ENCODE measurements at places on chromosomes 5 and 9. TPM values are rescaled to one million over a fixed set of nuclear protein-coding genes. Genes with fewer than 3 reads are reported as not detected.

DNA sequence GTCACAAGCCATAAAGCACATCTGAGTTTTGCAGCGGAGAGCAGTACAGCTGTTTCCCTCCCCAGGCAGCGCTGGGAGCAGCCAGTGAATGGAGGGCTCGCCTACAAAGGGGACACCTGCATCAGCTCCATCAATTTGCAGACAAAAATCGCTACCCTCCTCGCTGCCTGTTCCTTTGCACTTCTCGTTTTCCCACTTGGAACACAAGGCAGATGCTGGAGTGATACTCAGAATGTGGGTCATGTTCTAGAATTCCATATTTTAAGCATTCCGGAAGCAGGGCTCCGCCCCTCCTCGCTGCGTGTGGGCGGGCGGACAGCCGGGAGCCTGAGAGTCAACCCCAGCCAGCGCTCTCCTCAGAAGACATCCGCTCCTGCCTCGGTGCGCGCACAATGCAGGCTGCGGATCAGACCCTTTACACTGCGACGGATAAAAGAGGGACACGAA, 92.1 kb downstream of the LMNB1 start:
- peak; percentile 46 for DNase-seq

DNA sequence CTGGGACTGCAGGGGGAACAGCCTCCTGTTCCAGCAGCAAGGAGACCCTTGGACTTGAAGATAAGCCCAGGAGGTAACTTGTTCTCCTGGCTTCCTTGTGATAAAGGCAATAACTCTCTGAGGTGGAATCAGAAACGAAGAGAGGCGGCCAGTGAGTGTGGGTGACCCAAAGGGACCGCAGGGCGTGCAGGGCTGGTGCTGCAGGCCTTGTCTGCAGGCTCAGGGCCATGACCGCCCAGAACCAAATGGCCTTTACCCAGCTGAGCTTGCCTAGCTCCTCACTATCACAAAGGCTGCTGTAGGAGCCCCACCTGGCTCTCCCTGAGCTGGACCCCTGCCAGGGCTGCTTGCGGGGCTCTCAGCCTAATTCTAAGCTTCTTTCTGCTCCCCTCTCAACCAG, 72.5 kb downstream of the NDFIP1 start:
- no peak for DNase-seq

- DNase-seq: no peak
Observed at GRCh38 chr9:109108318-109108717, 11.4 kb downstream of the TMEM245 start.

- no peak for DNase-seq
Observed at GRCh38 chr9:135006911-135007570, 80.4 kb upstream of the OLFM1 start.

DNA sequence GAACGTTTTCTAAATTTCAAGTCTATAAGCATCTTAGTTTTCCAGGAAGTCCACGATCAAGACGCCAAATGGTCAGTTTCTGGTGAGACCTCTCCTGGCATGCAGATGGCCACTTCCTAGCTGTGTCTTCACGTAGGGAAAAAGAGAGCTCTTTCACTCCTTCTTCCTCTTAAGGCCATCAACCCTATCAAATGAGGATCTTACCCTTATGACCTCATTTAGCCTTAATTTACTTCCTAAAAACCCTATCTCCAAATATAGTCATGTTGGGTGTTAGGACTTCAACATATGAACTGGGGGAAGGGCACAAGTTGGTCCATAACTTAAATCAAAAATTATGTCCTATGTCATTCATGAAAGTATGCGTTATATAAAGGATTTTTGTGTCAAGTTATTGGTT, 229.5 kb downstream of the ARL15 start:
- no peak for DNase-seq

DNA sequence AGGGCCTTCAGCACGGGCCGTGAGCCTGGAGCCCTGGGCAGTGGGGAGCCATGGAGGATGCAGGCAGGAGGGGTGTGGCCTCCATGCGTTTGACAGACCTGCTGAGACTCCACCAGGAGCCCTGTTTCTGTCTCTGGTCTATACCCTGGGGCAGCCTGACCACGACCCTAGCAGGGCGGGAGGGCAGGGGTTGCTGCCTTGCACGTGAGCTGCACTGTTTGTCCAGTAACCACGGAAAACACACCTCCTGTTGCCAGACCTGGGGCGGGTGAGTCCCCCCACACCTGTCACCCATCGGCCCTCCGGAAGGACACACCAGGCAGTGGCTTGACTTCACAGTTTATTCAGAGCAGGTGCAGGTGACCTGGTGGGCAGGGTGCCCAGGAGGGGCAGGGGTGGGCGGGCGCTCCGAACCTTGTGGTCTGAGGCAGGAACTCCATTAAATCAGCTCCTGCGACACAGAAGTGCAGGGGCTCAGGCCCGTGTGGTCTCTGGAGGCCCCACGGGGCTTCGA, 3.9 kb downstream of the LCN8 start:
- no peak for DNase-seq

- DNase-seq: no peak
Observed at GRCh38 chr5:27341342-27341741, 303.0 kb upstream of the CDH9 start.

DNA sequence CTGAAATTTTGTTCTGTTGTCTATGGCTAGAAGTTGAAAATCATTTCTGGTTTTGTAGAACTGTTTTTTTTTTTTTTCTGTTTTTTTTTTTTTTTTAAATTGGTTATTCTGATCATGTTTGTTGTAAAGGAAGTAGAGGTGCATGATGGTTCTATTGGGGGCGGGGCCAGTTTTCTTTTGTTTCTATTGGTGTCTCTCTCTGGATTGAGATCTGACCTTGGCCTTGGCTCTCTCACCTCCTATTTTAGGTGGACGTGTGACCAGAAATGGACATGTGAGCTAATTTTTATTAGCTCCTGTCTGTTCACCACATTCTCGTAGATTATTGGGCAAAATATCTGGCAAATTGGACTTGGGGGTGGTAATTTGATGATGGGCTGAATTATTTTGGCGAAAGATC, 3.2 kb downstream of the ZNF618 start:
- DNase-seq: no peak

- no peak for DNase-seq
Observed at GRCh38 chr9:91223000-91223399, 138.7 kb downstream of the AUH start.

GRCh38 chr5:78483809-78484521, 123.5 kb downstream of the SCAMP1 start:
- no peak for DNase-seq

- no peak for DNase-seq
Observed at GRCh38 chr5:160537940-160538339, 116.3 kb downstream of the PTTG1 start.

DNA sequence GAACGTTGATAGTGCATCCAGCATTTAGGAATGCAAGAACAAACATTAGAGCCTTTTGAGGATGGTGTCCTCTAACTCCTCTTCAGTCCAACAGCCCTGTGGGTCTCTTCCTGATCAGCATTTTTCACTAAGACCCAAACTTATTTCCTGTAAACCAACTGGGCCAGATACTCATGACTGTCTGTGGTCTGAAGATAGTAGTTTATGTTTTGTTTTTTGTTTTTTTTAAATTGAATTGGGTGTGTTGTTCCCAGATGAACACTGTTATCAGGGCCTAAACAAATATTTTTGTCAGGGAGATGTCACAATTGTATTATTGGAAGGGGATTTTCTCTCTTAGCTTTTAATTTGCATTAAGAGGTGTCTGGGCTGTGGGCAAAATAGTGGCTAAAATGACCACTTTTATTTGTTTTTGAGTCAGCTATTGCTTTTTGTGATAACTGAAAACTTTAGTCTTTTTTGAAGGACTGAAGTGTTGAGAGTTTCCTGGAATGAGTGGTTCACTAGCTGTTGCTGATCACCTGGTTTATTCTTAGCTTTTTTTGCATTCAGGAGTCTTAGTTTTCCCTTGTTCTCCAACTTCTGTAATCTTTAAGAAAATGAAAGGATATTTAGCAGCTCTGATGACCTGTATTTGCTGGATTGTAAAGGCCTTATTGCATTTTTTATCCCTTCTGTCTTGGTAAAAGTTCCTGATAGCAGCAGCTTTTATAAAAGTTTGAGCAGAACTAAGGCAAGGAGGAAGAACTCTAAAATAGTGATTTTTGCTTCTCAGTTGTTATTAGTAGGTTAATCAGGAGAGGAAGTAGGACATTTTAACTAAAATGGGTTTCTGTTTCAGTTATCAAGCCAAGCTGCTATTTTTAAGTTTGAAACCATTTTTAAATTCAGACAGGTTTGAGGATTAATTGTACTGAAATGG, 5.5 kb downstream of the MAN2A1 start:
- no peak for DNase-seq

- DNase-seq: no peak
Observed at GRCh38 chr5:3385991-3386519, 209.6 kb upstream of the IRX1 start.

GRCh38 chr5:67106626-67107342, 89.8 kb downstream of the CD180 start:
- no peak for DNase-seq

GRCh38 chr9:111678293-111678692, 16.9 kb downstream of the GNG10 start:
- DNase-seq: no peak

GRCh38 chr5:138789771-138790242, 36.6 kb downstream of the CTNNA1 start:
- DNase-seq: no peak

The PPWD1 gene
- total RNA-seq: 17.1 TPM

The COL15A1 gene
- 49.3 TPM for total RNA-seq

The CNTFR gene
- total RNA-seq: 1.1 TPM

The DOCK2 gene
- total RNA-seq: 24.6 TPM

The FGF1 gene
- 67.2 TPM for total RNA-seq
